ENCODE measurements at places on chromosomes 16 and 17.

DNA sequence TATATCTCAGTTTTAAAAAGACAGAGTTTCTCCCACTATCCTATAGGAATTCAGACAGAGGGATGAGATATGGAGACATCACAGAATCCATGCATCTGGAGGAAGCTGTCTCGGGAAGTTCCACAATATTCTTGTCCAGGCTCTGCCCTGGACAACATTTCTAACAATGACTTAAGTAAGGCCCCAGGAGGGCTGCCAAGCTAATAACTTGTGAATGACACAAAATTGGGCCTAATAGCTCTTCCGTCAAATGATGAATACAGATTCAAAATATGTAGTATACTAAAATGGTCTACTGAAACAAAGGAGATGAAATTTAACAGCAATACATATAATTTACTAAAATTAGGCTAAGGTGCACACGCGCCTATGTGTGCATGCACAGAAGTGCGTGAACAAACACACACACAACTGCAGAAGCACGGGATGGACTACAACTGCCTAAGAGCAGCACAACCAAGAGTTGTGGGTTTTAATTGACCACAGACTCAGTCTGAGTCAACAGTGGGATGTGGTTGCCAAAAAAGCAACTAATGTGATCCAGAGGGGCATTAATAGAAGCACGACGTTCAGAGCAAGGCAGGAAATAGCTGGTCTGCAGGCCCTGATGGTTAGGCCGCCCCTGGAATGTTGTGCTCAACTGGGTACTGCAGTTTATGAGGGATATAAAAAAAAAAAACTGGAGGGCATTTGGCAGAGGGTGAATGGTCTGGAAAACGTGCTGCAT, 26.3 kb upstream of the HS3ST2 start:
- DNase-seq: no peak

DNA sequence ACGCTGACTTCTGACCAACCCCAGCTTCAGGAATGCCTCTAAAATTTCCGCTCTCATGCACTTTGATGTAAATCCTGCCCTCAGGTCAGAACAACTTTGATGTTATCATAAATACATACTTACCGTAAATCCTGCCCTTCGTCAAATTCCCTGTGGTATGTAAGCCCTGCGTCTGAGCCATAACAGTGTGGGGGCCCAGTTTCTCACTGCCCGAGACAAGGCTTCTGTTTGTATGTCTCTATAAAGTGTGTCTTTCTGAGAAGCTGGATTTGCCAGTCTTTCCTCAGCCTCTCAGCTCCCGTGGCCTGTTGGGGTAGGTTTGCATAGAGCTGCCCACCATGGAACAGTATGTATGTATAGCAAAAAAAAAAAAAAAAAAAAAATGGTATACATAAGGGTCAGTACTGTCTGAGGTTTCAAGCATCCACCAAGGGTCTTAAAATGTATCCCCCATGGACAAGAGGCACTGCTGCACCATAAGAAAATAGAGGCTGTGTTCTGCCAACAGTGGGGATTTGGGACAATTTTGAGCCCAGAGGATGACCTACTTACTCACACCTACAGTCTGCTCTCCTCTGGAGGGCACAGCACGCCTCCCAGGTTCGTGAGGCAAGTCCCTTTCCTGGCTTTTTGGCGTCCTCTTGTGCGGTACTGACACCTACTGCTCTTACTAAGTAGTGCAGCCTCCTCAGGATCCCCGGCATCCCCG, 17.5 kb downstream of the PRMT7 start:
- DNase-seq: peak; percentile 9

GRCh38 chr17:50955160-50955559, 89.0 kb upstream of the TOB1 start:
- DNase-seq: no peak

- DNase-seq: no peak
Observed at GRCh38 chr17:59642565-59642964, 22.9 kb downstream of the CLTC start.

DNA sequence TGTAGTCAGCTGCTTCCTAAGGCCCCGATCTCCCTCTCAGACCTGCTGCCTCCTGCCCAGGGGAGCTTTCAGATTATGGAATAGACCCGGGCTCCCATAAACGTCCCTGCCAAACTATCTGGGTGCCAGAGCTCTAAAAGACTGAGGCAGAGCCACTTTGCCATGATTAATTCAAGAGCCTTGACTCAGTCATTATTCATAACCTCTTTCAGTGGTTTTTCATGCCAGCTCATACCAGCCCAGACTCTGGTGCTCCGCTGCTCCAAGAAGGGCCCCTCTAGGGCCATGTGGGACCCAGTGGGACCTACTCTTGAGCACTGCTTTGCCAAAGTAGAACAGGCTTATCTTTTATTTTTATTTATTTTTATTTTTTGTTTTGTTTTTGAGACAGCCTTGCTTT, 23.9 kb downstream of the DNAI2 start:
- no peak for DNase-seq

- no peak for DNase-seq
Observed at GRCh38 chr16:76207270-76207669, 69.9 kb upstream of the CNTNAP4 start.

DNA sequence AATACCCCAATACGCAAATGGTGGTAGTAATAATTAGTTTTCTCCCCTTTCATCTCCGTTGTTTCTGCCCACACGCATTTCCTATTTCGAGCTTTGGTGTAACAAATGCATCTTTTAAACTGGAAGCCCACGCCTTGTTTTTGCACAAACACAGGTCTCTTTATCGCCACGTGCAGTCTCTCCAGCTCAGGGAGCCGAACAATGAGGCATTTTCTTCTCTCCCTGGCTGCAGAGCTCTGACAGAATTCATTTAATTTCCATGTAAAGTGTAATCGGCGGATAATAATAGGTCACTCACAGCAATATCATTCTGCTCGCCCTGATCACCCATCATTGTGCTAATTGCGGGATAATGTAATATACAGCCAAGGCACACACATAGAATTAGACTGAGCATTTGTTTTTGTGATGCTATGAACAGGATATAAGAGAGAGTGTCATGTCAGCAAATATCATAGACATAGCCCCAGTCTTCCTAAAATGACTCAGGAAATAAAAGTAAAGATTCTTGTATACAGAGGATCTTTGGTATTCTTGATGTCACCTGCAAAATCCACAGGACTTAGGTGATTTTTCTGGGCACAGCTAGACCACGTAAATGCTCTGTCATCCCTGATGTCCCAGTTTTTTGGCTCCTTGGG, 452.6 kb upstream of the CDH11 start:
- peak; percentile 0 for DNase-seq

- DNase-seq: no peak
Observed at GRCh38 chr17:19285213-19285900, 48.2 kb downstream of the EPN2 start.

- DNase-seq: no peak
Observed at GRCh38 chr17:79515110-79515509, 95.7 kb downstream of the RBFOX3 start.
